T-helper 2 cell (primary cell): ENCODE measurements at places on chromosomes 2 and 18.

GRCh38 chr18:26255695-26256622 is 29.7 kb downstream of the TAF4B start:
- DNase-seq: no peak

GRCh38 chr2:46050489-46050888 is 246.7 kb upstream of the EPAS1 start:
- no peak for DNase-seq

DNA sequence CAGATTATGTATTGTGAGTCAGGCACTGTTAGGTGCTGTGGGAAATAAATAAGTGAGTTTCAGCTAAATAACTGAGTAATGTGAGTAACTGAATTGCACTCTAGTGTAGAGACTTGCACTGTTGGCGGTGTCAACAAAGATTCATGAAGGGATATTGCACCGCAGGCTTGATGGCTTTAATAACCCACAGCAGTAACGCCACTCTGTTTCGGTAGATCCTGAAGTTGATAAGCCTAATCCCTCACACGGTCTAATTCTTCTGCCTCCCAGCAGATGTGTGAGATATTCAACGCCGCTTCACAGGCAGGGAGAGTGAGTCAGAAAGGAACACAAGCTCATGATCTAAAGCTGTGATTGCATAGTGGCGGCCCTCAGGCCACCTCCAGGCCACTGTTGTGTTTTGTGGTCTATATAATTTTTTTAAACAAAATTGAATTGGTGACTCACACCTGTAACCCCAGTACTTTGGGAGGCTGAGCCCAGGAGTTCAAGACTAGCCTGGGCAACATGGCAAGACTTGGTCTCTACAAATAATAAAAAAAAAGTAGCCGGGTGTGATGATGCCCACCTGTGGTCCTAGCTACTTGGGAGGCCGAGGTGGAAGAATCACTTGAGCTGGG is 94.3 kb downstream of the LIPG start:
- no peak for DNase-seq

GRCh38 chr2:239139566-239139965 is 261.3 kb downstream of the HDAC4 start:
- DNase-seq: no peak

- no peak for DNase-seq
Measured at GRCh38 chr2:151891566-151892194, 63.5 kb upstream of the ARL5A start.

GRCh38 chr2:5666798-5667197 is 25.4 kb upstream of the SOX11 start:
- DNase-seq: no peak

- DNase-seq: peak; percentile 2
Measured at GRCh38 chr2:10254373-10255188, 48.1 kb upstream of the HPCAL1 start.

- DNase-seq: no peak
Measured at GRCh38 chr2:128486640-128487375, 168.1 kb upstream of the HS6ST1 start.

DNA sequence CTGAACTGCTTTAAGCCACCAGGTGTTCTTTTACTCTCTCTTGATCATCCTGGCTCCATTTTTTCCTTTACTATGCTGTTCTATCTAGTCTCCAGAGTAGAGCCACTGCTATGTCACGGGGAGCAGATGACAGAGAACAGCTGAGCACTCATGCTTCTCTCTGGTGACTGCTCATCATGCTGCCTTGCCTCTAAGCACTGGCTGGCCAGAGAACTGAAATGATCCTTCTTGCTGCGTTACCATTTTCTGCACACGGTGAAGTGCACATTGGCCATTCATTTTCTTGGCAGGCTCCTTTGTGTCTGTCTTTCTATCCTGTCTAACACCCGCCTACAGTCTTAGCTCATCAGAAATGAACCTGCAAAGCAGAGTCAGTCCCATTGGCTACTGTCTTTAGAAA is 86.0 kb downstream of the KCTD1 start:
- DNase-seq: no peak

DNA sequence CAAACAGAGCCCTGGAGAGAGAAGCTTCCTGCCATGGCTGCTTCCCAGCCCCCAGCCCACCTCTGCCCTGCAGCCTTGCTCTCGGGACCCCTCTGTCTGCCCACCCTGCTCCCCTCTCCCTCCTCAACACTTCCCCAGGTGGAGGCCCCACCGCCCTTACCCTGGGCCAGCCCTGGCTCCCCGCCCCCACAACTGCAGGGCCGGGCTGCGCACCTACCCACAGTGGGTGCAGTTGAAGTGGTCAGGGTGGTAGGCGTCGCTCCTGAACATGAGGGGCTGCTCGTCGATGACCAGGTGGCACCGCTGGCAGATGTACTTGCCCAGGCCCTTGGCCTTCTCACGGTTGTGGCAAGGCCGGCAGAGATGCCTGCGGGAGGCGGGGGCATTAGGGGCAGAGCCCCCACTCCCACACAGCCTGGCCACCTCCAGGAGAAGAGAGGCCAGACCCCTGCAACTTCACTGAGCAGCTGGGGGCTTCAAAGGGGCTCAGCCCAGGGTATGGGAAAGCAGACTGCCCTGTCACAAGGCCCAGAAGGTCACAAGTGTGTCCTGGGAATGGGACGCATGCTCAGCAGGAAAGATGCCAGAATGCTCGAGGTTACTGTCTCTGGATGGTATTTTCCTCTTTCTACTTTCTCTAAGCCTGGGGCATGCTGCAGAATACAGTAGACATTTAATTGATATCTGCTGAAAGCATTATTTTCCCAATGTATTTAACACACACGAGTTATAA is 3.1 kb upstream of the GPR17 start:
- no peak for DNase-seq

GRCh38 chr2:240993446-240994170 is 4.8 kb upstream of the SNED1 start:
- no peak for DNase-seq

- DNase-seq: no peak
Measured at GRCh38 chr2:84152462-84152861, 306.6 kb downstream of the SUCLG1 start.

- no peak for DNase-seq
Measured at GRCh38 chr2:79434362-79434761, 78.5 kb upstream of the CTNNA2 start.

DNA sequence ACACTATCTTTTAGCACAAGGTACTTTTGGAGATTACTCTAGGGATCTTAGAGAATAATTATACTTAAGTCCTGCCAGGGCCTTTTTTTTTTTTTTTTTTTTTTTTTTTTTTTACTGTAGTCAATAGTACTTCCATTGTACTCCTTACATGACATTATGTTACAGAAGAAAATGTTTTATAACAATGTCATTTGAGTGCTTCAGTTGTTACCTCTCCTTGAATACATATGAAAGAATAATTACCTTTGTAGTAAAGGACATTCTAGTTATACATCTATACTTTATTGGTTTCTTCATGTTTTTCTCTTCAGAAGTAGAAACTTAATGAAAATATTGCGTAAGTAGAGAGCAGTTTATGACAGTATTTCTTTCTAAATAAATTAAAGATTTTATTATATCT is 834.9 kb downstream of the DPP10 start:
- DNase-seq: no peak

DNA sequence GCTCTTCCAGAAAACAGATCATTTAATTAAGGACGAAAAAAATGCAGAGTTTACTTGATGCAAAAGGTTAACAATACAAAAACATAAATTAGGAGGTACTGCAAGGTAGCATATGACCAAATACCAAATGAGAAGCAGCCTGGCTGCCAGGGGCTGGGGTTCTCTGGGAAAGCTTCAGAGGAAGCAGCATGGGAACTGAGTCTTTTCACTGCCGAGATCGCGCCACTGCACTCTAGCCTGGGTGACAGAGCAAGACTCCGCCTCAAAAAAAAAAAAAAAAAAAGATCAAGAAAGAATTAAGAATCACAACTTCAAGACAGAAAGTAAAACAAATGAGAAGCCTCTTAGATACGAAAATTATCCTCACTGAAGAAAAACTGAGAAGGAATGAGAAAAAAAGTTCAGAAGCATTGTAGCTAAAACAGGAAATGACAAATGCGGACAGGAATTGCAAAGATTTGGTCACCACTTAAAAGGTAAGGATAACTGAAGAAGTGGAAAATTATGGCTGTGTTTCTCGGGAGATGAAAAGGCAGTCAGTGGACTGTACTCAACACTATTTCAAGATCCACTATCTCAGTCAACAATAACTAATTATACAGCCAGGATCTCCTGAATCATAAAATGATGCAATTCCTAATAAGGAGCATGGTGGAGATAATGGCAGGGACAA is 4.3 kb downstream of the SEPTIN10 start:
- DNase-seq: no peak

GRCh38 chr18:9992973-9993520 is 79.2 kb downstream of the VAPA start:
- DNase-seq: no peak

- no peak for DNase-seq
Measured at GRCh38 chr2:145874466-145874865, 1354.5 kb upstream of the ZEB2 start.

DNA sequence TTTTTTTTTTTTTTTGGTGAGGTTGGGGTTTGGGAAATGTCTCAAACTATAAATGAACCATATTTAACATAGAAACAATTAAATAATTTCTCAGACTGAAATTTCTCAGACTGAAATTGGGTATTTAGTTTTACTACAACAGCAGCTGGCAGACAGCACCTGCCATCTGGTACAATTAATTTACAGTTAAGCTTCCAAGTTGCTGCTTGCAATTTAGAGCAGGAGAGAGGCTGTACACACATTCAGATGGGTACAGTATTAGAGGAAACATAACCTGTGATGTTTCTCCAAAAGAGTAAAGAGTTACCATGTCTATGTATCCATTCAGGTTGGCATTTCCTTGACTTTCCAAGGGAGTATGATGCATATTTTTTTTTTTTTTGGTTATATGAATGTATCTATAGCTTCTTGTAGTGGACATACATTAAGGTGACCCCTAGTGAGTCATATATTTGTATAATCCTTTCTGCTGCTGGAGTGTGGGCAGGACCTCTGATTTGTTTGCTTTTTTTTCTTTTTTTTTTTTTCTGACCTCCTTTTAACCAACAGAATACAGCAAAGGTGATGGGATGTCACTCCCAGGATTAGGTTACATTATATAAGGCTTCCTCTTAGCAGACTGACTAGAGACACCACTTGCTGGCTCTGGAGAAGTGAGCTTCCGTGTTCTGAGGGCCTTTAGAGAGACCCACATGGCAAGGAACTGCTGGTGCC is 201.7 kb downstream of the PTH2R start:
- no peak for DNase-seq

- DNase-seq: no peak
Measured at GRCh38 chr2:230162981-230163380, 56.8 kb downstream of the SP110 start.

GRCh38 chr18:47917923-47918610 is 12.4 kb downstream of the SMAD2 start:
- peak; percentile 85 for DNase-seq

GRCh38 chr2:17759805-17760204 is 5.9 kb downstream of the GEN1 start:
- no peak for DNase-seq

- no peak for DNase-seq
Measured at GRCh38 chr18:75087119-75088020, 121.6 kb downstream of the PTGR3 start.

DNA sequence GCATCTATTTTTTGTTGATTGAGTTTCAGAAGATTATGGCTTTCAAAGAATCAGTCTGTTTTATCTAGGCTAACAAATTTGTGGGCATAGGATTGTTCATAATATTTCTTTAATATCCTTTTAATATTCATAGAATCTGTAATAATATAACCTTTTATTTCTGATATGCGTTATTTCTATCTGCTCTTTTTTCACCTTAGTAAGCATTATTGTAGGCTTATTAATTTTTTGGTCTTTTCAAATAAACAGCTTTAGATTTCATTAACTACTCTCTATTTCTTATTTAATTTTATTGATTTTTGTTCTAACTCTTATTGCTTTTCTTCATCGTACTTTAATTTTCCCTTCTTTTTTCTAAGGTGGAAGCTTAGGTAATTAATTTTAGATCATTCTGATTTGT is 1614.4 kb upstream of the DDX18 start:
- DNase-seq: no peak

DNA sequence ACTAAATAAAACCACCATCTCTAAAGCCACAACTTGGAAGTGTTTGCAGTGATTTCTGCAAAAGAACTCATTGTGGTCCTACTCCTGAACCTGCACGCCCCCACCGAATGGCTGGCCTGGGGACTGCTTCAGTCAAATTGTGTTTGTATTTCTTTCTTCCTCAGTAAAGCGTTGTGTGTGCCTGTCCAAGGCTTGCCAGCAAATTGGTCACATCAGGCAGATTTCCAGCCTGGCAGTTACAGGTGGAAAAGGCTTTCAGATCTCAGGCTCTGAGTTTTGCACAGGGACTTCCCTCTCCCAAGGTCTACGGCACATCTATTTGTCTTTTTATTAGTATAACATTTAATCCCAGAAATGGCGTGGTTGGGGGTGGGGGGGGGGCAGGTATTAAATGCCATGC is 54.0 kb upstream of the NOSTRIN start:
- DNase-seq: no peak

- no peak for DNase-seq
Measured at GRCh38 chr2:97910403-97911205, 85.1 kb downstream of the TMEM131 start.

GRCh38 chr2:165268754-165269153 is 29.5 kb downstream of the SCN2A start:
- no peak for DNase-seq

DNA sequence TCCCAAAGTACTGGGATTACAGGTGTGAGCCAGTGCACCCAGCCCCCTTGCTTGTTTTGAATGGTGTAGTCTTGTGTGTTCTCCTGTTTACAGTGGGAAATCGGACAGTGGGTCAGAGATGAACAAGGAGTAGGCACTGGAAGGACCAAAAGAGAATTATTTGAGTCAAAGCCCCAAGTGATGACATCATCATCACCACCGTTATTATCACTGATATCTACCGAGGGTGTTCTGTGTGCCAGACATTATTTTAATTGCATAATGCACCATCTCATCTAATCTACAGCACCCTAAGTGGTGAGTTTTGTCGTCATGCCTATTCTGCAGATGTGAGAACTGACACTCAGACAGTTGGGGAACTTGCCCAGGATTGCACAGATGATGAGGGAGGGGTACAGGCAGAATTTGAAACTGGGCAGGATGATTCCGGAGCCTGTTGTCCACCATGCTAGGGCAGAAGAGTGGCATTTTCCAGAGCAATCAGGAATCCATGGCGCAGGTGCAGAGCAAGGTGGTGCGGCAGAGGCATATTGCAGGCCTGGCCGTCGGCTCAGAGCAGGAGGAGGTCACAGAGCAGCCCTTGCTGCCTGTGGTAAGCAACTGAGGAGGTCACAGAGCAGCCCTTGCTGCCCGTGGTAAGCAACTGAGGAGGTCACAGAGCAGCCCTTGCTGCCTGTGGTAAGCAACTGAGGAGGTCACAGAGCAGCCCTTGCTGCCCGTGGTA is 137.0 kb upstream of the HDAC4 start:
- no peak for DNase-seq

DNA sequence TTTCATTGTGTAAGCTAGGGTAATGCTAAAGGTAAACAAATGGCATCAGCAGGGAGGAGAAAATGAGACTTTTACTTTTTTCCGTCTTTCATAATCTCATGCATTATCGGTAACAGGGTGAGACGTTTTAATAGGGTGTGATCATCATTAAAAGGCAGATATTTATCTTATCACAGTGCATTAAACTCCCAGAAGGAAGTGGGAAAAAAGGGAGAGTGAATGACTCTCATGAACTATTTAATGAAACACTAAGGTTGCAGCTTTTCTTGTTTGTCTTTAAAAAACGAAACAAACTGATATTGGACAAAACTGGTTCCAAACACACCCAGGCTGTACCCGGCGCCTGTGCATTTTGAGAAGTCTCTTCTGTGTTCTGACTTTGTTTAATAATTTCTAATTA is 1936.8 kb upstream of the PIK3C3 start:
- no peak for DNase-seq

- DNase-seq: no peak
Measured at GRCh38 chr2:231228974-231229529, 30.6 kb downstream of the ARMC9 start.
